GM18507 (cell line): ENCODE measurements at places on chromosomes 2 and 18.

DNA sequence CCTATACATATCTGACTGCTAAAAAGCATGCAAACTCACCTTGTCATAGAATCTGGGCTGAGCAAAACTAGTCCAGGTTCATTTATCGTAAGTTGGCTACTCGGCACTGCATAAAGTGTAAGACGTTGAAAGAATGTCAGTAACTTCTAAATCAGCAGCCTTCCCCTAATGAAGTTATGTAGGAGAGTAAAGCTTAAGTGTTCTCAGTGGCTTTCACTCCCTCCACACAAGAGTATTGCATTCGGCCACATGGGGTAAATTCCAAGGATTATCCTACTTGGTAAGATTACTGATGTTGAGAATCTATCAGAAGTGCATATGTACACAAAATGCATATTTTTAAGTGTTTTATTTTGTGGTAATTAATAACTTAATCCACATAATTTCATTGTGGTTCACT lies 130.1 kb downstream of the LCLAT1 start:
- DNase-seq = no peak

- no peak for DNase-seq
Measured at GRCh38 chr2:126753501-126754212, 97.7 kb downstream of the GYPC start.

GRCh38 chr2:37679072-37679695 lies 7.7 kb upstream of the CDC42EP3 start:
- DNase-seq = no peak

- DNase-seq = no peak
Measured at GRCh38 chr2:55415300-55415699, 4.4 kb downstream of the CCDC88A start.

GRCh38 chr2:74414881-74415761 lies 6.3 kb downstream of the C2orf81 start:
- peak; percentile 28 for DNase-seq

DNA sequence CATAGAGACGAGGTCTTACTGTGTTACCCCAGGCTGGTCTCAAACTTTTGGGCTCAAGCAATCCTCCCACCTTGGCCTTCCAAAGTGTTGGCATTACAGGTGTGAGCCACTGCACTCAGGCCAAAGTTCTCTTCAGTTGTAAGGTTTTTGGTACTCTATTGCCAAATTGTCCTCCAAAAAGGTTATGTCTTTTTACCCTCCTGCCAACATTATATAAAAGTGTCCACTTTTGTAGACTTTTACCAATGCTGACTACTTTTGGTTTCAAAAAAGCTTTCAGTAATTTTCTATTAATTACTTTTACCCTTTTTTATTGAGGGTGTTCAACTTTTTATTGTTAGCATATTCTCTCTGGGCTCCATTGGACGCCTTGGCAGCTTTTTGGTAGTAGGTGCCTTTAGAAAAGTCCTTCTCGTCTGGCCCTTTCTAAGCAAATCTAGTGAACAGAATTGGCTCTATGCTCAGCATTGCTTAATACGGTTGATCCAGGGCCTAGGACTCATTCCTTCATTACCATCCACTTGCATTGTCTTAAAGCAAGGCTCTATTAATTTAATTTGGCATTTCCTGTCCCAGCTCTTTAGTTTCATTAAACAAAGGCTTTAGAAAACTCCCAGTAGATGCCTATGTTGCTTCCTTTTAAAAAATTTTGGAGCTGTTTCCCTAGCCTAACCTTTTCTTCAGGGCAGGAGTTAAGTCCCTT lies 16.7 kb upstream of the IL1A start:
- DNase-seq = no peak

- no peak for DNase-seq
Measured at GRCh38 chr2:74708883-74709282, 54.8 kb downstream of the SEMA4F start.

- no peak for DNase-seq
Measured at GRCh38 chr2:135169900-135170753, 118.0 kb downstream of the RAB3GAP1 start.

DNA sequence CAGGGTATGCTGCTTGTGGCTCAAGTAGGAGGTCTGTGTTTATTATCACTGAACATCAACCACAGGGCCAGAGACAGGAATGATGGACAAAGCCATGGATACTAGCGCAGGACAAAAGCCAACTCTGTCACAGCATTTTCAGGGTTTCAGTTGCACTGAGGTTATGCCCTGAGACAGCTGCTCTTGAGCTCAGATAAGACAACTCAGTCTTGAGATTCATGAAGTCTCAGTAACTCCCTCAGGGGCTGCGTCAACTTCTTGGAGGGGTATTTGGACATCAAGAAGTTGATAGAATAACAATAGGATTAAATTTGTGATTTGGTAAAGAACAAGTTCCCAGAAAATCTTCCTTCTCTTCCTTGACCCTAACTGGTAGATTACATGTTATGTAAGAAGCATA lies 287.0 kb upstream of the SLC14A2 start:
- no peak for DNase-seq

DNA sequence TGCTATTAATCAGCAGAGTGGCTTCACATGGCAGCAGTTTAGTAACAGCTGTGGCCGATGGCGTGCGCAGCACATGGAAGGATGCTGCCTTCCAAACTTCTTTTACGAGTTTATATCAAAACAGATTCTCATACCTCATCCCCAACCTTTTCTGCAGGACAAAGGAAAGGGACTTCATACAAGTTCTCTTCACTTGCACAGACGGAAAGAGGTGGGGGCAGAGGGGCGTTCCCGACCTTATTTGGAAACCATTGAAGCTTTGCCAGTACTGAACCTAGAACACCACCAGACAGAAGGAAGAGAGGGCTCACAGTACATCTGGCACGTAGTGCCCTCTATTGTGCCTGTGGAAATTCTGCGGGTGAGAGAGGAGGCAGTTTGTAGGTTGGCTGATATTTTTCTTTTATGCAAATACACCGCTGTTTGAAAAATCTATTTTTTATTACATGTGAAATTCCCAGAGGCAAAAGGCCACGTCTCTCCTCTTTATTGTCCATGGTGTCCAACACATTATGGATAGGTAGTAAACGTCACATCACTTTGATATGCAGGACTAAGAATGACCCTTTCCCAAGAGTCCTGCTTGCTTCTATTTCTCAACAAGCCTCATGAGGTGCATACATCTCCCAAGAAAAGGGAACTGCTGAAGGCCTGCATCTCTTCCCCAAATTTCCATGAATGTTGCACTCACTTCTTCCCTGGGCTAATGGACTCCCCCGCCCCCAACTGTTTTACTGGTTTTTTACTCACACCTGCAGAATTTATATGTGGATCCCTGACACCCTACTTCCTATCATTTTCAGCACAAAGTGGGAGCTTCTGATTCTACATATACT lies 31.3 kb downstream of the COLEC12 start:
- no peak for DNase-seq

DNA sequence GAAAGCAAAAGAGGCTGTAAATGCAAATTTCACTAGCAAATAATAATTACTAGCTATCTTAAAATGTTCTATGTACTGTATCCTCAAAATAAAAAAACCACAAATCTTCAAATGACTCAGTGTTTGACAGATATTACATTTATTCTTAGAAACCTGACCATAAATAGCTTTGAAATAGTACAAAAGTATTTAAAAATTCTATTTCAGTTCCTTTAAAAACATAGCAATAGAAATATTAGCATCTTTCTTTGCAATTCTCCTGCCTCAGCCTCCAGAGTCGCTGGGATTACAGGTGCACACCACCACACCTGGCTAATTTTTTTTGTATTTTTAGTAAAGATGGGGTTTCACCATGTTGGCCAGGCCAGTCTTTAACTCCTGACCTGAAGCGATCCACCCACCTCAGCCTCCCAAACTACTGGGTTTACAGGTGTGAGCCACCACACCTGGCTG lies 50.6 kb downstream of the MSH6 start:
- no peak for DNase-seq

DNA sequence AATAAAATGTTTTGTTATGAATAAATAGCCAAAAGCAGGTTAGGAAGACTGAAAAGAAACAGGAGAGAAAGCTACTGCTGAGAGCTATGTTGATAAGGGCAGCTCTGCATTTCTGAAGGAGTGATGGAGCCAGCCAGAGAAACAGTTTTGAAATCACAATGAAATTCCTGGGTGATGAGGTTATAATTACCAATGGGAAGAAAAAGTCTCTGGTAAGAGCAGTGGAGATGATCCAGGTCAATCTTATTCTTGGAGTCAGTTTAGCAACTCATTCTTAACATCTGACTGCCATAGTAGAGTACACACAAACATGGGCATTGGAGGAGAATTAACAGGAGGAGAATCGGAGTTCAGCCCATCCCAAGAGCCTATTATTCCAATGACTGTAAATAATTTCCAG lies 2.4 kb downstream of the ALKAL2 start:
- DNase-seq = no peak

DNA sequence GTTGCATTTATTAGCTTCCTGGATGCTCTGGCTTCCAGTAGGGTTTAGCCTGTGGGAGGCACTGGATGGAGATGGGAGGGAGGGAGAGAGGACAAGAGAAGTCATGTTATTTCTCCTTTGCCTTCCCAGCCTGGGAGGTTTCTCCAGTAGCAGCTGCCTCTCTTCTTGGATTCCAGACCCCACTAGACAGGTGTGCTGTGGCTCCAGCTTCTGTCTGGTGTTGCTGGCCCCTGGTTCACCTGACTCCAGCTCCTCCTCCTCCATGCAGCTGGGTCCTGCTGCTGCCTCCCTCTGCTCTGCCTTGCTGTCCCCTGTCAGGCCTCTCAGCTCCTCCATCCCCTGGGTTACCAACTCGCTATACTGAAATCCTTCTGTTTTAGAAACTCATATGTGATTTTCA lies 188.9 kb upstream of the TNP1 start:
- DNase-seq = no peak
